ENCODE measurements at places on chromosomes 6 and 20.

DNA sequence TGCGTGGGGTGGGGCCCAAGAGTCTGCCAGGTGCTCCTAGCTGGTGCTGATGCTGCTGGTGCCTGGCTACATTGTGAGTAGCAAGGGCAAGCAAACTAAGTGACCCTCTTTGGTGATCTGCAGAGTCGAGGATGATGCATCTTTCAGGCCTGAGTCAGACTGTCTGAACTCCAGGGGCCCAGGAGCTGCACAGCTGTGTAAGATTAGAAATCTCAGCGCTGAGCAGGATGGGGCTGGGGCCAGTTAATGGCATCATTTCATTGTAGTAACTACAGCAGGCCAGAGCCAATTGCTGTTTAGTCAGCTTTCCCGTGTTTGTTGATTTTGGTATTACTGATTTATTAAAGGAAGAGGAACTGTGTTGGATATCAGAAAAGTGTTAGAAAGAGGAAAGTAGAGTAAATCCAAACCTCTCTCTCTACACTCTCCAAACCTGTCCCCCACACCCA, 365.2 kb downstream of the PAX1 start:
- DNase-seq = no peak

DNA sequence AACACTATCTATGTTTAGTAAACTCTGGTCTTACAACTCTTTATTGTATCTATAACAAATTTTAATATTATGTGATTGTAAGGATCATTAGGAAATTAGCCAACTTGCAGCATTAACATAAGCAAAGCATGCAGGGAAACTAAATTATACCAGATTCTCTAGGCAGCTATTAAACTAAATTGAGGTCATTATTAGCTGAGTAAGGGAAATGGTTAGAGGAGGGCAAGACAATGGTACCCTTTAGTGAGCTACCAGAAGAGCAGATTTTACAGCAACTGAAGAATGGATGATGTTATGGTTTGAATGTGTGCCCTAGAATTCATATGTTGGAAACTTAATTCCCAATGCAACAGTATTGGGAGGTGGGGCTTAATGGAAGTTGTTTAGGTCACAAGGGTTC, 79.1 kb downstream of the SMPDL3A start:
- DNase-seq = no peak

DNA sequence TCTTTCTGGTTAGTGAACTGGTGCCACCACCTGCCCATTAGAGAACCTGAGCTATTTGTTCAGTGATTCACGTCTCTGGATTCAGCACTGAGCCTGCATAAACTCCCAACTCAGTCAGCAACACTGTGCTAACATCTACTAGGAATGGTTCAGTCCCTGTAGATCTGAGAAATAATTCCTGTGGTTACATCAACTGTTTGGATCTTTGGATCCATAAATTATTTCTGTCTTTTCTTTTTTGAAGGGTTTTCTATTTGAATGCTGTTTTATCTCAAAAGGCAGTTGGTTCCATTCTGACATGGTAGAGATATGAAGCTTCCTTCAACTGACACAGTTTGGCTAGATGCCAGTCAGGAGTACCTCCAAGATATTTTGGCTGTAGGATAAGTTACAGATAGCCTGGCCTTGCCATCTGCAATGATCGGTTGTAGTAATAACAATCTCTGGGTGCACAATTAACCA, 125.9 kb downstream of the TRMT11 start:
- DNase-seq = no peak

DNA sequence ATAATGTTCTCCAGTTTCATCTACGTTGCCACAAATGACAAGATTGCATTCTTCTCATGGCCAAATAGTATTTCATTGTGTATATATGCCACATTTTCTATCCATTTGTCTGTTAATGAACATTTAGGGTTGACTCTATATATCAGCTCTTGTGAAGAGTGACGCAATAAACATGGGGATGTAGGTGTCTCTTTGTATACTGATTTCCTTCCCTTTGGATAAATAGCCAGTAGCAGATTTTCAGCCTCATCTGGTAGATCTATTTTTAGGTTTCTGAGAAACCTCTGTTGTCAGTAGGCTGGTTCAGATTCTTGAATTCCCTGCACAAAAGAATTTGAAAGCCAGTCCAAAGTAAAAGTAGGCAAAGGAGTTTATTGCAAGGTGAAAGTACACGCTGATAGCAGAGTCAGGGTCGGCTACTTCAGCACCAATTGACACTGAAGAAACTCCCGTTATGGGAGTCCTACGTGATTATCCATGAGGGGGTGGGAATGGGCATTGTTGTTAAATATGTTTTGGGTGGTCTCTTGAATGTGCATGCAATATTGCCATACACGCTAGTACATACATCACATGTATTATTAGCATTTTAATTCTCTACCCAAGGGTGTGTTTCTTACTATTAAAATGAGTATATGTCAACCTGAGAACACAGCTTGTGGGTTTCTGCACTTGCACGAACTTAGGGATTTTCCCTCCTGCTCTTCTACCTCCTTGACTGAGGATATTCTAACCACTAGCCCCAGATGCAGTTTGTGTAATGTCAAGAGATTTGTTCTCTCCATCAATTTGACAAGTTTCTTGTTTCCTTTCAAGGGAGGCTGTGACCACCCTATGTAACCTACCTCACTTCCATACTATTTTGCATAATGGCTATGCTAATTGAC, 14.4 kb upstream of the SLC17A2 start:
- DNase-seq = no peak

GRCh38 chr6:25452031-25452430, 172.9 kb downstream of the CARMIL1 start:
- DNase-seq = no peak

- DNase-seq = no peak
Observed at GRCh38 chr20:8250539-8251200, 118.6 kb downstream of the PLCB1 start.

GRCh38 chr20:46683011-46683667, 6.1 kb downstream of the TP53RK start:
- DNase-seq = no peak

DNA sequence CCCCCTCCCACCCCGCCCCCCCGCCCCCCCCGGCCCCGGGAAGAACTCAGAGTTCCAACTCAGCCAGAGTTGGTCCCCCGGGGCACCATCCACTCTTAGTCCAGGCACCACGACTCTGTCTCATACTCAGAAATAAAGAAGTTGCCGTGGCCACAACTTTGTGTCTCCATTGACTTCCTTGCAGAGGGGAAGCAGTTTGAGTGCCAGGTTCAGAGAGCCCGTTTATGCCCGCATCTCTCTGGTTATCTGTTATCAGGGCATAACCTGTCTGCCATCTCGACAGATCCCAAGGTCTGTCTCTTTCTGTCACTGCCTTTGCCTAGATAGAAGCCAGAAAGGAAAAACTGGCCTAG, 605 bp downstream of the CDC5L start:
- DNase-seq = no peak

DNA sequence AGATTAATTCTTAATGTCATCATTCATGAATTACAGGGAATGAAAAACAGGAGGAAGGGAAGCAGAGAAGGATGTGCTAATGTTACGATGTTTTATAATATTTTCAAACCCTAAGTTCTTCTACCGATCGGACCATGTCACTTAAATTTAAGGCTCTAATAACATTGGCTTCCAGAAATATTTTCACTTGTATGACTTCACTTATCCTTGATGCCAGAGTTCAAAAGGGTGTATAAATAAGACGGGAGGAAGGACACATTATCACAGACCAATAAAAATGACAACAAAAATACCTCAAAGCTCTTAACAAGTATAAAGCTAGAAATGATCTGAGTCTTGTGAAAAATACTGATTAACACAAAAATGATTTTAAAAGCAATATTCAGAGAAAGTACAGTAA, 370.4 kb upstream of the CITED2 start:
- no peak for DNase-seq

DNA sequence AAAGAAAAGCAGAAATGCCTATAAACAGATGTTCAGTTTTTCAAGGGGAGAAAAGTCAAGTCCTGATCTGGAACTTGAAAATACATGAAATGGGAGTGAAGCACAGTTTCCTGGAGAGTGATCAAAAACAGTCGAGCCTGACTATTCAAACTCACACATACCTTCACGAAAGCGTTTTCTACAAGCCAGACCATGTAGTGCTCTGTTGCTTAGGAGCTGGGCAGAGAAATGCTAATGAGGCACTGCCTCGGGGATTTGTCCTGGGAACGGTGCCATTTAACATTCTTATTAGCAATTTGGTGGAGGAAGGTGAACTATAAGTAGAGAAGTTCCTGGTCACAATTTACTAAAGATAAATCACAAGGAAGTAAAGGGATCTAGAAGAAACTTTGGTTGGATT, 5.9 kb downstream of the NHSL1 start:
- DNase-seq = no peak

GRCh38 chr20:43919686-43920403, 5.2 kb downstream of the TOX2 start:
- DNase-seq = no peak

DNA sequence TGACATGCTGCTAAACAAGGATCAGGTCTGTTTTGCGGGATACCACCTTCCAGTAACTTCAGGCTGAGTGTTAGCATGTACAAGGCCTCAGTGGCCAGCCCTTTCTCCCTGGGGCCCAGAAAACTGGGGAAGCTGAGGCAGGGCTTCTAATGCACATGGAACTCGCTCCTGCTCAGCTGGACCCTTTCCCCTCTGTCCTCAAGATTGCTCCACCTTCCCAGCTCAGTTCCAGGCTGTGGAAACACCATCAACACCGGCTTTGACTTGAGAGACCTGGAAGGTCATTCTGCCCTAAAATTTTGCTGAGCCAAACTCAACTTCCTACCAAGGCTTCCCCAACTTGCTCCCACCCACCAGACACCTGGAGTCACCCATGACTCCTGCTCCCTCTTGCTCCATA, 4.2 kb upstream of the BLCAP start:
- DNase-seq = no peak

GRCh38 chr20:17825960-17826843, 126.4 kb downstream of the BANF2 start:
- no peak for DNase-seq

DNA sequence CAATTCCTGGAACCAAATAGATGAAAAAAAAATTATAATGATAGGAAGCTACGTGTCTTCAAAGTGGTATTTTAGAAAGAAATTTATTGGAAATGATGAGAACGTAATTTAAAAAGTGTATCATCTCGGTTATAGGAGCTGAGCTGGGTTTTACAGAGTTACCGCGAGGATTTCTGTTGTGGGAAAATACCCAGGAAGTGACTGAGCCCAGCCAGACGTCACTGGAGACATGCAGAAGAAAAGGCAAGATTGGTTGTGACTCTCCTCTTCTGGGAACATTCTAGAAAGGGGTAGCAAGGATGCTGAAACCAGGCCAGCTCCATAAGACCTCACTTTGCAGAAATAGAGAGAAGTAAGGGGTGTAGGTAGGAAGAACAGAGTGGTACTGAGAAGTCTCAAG, 95.9 kb upstream of the ADGRF1 start:
- DNase-seq = no peak

DNA sequence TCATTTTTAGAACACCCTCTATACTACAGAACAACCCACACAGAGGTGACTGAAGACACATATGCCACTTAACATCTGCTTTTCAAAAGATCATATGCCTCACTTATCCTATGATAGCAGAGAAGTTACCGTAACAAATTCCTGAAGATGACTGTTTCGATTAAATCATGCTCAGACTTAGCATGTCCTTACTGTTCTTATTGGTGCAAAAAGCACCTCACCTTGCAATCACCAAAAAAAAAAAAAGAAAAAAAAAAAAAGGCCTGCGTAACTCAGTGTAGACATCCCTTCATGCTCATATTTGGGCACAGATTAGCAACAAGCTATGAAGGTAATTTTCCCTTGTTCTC, 17.7 kb upstream of the DST start:
- no peak for DNase-seq

DNA sequence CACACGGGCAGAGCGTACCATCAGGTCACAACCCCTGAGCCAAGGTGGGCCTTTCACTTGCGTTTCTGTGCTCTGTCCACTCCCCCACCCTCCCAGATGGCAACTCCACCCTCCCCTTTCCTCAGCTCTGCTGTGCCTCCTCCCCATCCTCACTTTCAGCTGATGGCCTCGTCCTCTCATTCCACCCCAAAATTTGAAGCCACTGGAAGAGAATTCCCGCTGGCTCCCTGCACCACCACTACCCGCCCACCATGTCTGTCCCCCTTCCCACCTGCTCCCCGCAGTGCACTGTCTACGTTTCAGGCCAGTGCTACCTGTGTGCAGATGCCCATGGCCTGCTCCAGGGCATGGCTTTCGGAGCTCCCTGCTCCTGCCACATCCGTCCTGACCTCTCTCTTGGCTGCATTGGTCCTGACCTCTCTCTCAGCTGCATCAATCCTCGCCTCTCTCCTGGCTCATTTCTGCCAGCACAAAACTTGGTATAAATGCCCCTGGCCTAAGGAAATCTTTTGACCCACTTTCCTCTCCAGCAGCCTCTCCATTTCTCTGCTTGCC, 24.0 kb downstream of the SYNJ2 start:
- no peak for DNase-seq

- DNase-seq = no peak
Observed at GRCh38 chr20:10857352-10858070, 183.7 kb upstream of the JAG1 start.
